HS-27A (cell line): ENCODE measurements at places on chromosomes 13 and 19.

GRCh38 chr19:21883516-21883915 lies 47.5 kb upstream of the ZNF43 start:
- DNase-seq, result no peak

DNA sequence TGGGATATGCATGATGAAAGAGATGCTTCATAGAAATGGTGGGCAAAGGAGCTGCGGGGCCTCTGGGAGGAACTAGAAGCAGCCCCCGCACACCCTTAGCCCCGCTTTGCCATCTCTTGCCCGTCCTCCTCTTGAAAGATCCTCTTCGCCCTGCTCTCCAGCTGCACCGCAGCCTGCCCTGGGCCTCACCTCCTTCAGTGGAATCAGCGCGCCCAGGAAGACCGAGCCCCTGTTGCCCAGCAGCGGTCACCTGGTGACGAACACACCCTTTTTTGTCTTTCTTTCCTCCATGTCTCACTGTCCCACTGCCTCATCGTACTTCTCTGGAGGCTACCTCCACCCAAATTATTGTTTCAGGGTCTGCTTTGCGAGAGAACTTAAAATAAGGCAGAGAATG lies 807.6 kb downstream of the UQCRFS1 start:
- no peak for DNase-seq

GRCh38 chr19:54415208-54415900 lies at the start of gene TTYH1:
Gene TTYH1 (plus strand): TSS chr19:54415464. CDS start chr19:54415553, 89 bp downstream.
- DNase-seq, result no peak

DNA sequence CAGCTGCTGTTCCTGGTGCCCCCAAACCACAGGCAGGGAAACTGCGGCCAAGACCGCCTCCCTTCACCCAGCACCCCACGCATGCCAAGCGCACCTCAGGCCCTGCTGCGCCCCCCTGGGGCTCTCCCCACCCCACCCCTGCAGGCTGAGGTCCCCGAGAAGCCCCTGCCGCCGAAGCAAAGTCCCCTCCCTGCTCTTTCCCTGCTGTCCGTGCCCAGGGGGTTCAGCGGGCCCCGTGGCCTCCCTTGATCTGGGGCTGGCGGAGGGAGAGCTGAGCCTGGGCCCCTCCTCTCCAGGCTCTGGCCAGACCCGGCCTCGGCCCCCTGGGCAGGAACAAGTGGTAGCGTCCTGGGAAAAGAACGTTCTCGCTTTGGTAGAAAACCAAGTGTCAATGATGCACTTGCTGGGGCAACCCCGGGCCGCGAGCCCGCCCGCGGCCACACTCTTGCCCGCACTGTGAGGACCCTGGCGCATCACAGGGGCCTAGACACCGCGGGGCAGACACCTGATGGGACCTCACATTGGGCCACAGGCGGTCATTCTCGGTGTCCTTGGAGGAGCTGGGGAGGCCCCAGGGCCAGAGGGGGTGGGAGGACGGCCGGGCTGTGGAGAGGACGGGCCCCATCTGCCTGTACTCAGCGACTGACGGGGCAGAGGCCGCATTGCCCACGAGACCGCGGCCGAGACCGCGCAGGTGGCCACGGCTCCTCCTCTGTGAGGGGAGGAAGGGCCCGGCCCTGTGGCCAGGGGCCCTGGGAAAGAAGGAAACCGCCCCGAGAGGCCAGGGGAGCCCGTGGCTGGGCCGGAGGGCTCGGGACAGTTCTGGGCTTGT lies 29.0 kb downstream of the GPX4 start:
- no peak for DNase-seq

DNA sequence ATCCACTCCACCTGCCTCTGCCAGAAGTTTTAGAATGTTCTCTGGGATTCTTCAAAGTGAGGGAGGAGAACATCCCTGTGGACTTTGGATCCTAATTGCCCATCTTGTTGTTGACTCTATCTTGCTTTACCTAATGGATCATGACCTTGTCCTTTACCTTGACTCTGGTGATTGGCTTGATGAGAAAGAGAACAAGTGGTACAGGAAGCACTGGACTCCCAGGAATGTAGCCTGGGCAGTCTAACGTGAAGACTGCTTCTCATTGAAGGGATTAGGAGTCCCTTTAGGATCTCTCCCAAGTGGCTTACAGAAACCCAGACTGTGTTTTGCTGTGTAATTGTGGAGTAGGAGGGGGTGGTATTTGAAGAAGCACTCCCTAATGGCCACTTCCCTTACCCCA lies 63.9 kb downstream of the SLC10A2 start:
- DNase-seq, result no peak

DNA sequence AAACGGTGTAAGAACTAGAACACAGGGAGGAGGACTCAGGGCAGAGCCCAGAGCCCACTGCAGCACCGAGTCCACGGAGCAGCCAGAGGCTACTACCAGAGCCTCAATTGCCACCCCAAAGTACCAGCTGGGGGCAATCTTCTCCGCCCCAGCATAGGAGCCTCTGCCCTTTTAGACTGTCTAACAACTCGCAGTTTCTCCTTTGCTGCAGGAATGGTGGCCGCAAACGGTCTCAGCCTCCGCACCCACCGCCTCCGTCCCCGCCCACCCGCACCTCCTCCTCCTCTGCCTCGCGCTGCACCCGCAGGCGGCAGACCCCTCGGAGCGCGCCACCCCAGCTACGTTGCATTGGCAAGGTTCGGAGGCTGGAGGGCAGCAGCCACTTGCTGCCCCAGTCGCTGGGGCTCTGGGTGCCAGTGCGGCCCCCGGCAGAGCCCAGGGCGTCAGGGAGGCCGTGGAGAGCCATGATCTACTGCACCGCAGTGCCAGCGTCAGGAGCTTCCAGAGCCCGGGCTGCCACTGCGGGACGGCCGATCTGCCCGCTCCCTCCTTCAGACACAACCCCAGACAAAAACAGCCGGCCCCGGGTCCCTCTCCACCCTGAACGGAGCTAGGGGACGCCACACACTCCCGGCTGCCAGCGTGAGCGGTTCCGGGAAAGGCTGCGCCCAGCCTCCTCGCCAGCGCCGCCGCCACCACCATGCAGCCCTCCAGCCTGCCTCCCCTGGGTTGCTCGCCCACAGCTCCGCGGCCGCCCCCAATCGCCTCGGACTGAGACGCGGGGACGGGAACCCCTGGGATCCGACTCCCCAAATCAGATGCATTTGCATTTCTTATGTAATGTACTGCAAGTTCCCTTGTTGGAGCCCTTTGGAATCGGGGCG lies 1.8 kb downstream of the FGF14 start:
- DNase-seq, result no peak

DNA sequence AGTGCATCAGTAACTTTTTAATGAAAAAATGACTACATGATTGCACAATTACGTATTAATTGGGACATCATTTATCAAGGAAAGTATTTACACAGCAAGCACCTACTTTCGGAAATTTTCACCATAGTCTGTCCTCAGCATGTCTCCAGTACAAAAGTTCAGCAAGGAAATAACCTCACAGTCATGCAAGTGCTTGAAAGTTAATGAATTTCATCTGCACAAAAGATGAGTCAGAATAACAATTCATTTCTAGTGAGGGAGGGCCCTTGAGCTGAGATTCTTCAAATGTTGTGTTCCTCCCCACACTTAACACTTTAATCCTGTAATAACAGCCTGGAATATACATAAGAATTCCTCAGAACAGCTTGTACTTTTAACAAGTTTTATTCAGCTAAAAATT lies 49.0 kb upstream of the OXGR1 start:
- DNase-seq, result no peak

- DNase-seq, result no peak
These were observed 4.5 kb downstream of the FGF9 start for GRCh38 chr13:21675095-21675991.

- no peak for DNase-seq
These were observed 22.7 kb downstream of the MYO9B start for GRCh38 chr19:17098326-17098725.

DNA sequence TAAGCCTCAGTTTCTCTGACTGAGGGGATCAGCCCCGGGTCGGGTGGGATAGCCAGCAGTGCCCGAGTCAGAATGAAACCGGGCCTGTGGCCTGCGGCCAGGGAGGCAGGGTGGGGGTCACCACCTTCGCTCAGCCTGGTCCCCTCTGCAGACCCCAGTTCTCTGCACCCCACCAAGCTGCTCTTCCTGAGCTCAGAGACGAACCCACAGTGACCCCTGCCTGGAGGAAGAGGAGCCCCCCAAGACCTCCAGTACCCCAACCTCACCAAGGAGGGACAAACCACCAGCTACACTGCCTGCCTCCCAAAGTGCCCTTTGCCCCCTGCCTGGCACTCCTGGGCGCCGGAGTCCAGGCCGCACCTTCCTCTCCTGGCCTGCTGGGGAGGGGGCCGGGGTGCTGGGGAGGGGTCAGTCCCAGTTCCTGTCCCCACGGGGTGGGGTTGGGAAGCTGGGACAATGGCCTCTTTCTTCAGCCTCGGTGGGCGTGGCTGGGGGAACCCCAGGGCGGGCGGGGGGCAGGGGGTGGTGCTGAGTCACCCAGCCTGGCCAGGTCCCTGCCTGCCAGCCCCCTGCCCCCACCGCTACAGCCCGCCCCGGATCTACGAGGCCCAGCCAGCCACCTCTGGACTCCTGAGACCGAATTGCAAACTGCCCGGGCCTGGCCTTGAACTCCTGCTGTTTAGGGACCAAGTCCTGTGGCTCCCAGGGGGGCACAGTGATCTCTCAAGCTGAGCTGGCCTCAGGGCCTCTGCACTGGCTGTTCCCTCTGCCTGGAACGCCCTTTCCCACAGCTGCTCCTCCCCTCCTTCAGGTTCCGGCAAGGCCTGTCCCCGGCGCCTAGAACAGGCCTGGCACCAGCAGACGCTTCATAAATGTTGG lies 14.3 kb downstream of the ZBTB7A start:
- DNase-seq, result no peak

GRCh38 chr19:18319591-18320135 lies 3.2 kb downstream of the LSM4 start:
- no peak for DNase-seq

DNA sequence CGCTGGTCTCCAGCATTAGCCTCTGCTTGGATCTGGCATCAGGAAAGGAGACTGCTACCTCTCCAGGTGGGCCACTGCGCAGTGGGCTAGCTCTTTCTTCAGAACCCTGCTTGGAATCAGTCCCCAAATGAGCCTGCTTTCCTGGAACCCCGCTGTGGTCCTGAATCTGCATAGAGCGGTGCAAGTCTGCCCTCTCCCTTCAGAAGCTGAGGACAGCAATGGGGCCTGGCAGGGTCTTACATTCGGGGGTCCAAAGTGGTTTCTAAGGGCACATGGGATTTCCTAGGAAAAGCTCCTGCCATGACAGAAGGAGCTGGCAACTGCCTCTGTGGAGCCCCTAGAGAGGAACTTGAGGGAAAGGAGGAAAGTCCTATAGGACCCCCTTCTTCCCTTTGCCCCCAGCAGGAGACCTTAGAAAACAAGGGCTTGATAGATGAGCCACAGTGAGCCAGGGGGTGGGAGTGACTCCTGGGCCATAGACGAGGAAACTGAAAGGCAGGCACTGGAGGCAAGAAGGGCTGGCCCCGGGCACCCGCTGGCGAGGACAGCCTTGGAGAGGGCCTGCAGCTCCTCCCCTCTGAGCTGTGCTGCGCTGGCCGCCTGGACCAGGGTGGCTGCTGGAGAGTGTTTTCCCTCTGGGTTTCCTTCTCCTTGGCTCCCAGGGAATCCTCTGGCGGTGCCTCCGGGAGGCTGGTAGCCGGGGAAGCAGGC lies 1.4 kb upstream of the VSTM2B start:
- no peak for DNase-seq

DNA sequence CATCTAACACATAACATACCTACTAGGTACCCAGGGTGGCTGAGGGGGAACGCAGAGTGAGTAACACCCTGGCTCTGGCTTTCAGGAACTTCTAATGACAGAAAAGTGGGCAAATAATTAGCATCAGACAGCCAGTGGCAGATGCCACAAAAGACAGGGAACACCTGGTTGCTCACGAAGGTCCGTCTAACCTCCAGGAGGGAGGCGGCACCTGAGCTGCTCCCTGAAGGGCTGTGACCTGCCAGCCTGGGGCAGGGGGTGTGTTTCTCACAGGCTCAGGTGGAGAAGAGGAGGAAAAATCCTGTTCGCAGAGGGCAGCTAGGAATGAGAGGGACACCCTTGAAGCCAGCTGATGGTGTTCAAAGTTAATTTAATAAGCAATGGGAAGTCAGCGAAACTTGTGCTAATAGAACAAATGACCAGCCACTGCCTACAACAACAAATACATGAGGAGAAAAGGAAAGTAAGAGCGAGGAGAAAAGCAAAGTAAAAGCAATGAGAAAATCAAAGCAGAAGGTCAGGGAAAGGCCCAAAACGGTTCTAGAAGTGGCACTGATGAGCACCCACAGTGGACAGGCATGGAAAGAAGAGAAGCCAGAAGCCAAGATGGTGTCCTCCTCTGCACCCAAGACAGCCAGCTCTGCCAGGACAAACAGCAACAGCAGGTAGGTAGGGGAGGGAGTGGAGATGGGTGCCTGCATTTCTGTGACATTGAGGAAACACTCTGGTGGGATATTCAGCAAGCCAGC lies 87.3 kb downstream of the STK24 start:
- no peak for DNase-seq

DNA sequence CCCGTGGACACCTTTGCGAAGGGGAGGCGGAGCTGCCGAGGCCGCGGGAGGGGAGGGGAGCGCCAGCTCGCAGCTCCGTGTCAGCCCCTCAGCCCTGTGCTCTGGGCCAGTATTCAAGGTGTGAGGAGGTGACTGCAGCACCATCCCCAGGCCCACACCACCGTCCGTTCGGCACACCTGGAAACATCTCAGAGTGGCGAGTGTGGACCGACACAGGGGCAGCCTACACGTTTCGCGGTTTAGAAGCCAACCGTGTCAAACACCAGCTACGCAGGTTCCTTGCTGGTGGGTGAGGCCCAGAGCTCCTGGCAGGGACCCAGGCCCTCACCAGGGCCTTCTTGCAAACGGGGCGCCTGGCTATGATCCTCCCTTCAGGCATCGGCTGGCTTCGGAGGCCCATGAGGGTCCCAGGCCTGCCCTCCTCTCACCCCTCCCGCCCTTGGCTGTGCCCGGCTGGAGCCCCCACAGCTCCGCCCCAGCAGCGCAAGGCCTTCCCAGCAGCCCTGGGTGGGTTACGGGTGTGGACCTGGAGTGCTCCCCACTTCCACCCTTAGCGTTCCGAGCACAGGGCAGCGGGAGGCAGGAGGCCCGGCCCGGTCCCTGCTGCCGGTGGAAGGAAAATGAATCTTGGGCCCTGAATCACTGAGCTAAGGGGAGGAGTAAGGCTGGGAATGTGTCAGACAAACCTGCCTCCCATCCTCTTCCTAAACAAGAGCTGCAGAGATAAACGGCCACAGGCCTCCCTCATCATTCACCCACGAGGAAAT lies 1.2 kb downstream of the C13orf46 start:
- DNase-seq, result no peak

GRCh38 chr13:73278186-73278585 lies 219.4 kb downstream of the KLF5 start:
- DNase-seq, result no peak

GRCh38 chr19:8611877-8612806 lies 1.6 kb upstream of the ADAMTS10 start:
- DNase-seq, result no peak
